GM03348 (cell line): ENCODE measurements at places on chromosomes 6 and 20.

DNA sequence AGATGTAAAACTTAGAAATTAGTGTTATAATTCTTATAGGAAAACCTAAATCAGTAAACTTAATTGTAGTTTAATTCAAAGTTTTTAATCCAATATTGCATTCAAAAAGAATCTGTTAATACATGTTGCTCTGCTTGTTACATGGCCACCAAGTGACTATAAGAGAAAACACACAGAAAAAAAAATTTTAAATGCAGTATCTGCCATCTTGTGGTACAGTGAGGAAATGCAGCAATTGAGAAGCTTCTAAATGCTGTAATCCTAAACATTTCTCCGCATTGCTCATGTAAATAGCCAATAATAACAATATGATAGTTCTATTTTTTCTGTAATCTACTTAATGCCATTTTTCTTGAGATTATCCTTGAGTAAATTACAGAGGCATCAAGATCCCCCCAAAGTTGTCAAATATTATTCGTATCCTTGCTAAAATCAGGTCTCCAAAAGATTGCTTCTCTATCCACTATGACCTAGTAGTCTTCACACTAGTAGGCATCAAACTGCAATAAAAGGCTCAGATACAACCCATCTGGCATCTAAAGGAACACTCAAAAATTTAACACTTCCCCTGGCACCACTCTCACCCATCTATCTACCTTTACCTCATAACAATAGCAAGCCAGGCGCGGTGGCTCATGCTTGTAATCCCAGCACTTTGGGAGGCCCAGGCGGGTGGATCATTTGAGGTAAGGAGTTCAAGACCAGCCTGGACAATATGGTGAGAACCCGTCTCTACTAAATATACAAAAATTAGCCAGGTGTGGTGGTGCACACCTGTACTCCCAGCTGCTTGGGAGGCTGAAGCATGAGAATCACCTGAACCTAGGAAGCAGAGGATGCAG lies 34.6 kb downstream of the HDAC2 start:
- peak; percentile 66 for DNase-seq

- DNase-seq: no peak
Measured at GRCh38 chr6:162700966-162701365, 26.6 kb downstream of the PRKN start.

- no peak for DNase-seq
Measured at GRCh38 chr6:105199711-105200110, 19.9 kb upstream of the POPDC3 start.

- DNase-seq: no peak
Measured at GRCh38 chr6:84062519-84063154, 29.1 kb downstream of the MRAP2 start.

DNA sequence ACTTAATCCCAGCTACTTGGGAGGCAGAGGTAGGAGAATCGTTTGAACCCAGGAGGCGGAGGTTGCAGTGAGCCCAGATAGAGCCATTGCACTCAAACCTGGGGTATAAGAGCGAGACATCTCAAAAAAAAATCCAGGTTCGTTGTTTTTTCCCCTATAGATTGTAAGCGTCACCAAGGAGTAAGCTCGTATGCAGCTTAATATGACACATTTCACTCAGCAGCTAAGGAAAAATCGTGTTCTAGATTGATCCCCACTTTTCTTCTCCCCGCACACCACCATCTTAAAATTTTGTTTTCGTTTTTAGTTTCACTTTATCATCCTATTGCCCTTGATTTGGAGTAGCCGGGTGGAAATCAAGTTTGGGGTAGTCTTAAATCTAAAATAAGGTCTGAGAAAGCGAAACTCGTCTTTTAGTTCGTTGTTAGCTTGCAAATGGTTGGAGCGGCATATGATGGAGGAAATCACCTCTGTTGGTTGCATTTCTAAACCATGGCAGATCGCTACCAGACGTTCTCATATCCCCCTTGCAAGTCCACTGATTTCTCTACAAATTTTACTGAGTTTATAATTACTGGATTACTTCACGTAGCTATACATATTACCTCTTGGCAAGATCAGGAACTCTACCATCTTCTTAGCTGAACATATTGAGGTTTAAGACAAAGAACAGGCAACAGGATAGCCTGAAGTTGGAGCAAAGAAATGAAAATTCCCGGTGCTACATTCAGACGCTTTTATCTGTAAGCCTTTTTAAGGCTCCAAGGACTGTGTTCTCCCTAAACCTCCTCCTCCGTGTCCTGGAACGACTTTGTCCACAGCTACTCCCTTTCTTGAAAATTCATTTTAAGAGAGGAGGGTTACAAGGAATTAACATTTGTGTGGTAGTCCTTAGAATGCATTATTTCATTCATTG lies 91.1 kb upstream of the BTN3A2 start:
- DNase-seq: peak; percentile 14
